Motor neuron (in vitro differentiated cells): ENCODE measurements at places on chromosomes 4 and X. TPM values are rescaled to one million over a fixed set of nuclear protein-coding genes. Genes with fewer than 3 reads are reported as not detected.

DNA sequence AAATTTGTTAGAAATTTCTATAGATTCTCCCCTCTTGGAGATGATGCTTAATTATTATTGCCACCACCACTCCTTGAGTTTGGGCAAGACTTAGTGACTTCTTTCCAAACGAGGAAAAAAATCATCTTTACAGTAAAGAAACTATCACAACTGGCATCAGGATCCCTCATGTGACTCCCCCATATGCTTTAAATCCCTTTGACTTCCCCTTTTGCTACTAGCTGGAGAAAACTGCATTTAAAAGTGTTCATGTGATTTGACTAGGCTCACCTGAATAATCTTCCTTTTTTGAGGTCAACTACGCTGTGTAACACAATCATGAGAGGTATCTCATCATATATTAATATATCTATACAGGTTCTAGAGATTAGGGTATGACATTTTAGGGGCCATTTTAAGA lies 30.3 kb upstream of the ENOX2 start:
- ATAC-seq, result no peak

GRCh38 chr4:1373892-1374705 lies 27.1 kb downstream of the UVSSA start:
- ATAC-seq, result no peak

- peak; percentile 74 for ATAC-seq
These were observed 69.9 kb downstream of the USP38 start for GRCh38 chr4:143254491-143255226.

- peak; percentile 19 for ATAC-seq
These were observed 55.0 kb upstream of the NKX1-1 start for GRCh38 chr4:1460967-1461868.

GRCh38 chr4:82585690-82586435 lies 24.1 kb upstream of the TMEM150C start:
- ATAC-seq, result no peak

DNA sequence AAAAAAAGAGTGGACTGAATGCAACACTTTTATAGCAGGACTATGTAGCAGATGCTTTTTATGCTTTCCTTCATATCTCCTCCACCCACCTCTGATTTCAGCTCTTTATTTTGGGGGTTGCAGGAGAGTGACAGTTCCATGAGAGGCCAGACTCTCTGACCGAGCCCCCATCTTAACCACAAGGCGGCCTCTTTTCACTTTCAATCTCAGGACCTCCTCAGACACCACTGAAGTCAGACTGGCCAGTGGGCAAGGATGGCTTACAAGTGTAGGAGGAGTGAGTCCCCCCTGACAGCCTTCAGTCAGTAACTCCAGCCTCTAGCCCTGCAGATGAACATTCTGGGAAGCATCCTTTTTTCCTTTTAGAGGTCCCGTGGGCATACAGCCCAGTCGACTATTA lies 140.8 kb downstream of the FRAS1 start:
- ATAC-seq, result no peak

DNA sequence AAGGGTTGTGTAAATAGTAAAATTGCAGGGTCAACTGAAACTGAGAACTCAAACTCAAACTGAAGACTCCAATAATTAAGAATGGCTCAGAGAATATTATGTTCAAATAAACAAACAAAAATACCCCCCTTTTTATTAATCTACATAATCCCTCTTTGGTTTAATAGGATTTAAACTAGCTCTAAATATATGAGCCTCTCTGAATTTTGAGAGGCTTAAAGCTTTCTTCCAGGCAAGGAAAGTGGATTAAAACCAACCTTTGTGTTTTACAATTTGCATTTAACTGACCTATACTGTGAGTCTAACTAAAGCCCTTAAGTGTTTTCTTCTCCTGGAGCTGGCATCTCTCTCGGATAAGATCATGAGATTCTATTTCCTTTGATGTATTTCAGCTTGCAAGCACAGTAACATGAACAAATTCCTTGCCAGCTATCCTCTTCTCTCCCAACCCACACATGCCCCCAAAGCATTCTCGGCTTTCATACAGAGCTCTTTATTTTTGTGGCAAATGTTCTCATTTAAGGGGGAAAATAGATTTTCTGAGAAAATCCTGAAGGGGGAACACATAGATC lies 1310.8 kb upstream of the AGA start:
- ATAC-seq, result no peak

DNA sequence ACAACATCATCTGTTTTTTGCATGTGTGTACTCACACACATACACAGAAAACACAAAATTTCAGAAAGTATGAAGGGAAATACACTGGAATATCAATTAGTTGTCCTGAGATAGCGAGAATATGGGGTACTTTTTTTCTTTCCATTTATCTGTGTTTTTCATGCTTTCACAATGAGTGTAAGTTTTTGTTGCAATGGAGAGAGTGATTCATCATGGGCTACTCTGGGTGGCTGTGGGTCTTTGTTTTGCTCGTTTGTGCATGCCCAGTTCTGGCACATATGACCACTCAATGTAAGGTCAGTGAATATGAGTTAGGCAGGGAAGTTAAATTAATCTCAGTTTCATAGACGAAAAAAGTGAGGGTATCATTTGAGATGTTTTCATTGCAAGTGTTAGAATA lies 26.9 kb downstream of the XK start:
- no peak for ATAC-seq

GRCh38 chr4:151403656-151404055 lies 5.3 kb upstream of the FHIP1A start:
- ATAC-seq, result no peak

DNA sequence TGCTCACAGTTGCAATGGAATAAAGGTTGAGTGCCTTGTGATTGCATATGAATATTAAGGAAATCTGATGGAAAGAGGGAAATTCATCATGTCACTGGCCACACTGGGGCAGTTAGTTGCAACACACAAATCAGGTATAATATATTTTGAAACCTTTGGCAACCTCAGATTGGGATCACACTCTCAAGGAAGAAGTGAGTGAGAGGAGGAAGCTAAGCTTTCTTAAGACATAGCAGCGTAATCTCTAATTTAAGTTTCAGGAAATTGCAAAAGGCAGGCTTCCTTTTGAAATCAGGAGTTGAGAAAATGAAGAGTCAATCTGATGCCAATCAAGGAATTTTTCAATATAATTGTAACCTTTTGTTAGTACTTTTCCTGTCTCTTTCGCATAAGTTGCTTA lies 12.3 kb upstream of the CLTRN start:
- ATAC-seq, result no peak

DNA sequence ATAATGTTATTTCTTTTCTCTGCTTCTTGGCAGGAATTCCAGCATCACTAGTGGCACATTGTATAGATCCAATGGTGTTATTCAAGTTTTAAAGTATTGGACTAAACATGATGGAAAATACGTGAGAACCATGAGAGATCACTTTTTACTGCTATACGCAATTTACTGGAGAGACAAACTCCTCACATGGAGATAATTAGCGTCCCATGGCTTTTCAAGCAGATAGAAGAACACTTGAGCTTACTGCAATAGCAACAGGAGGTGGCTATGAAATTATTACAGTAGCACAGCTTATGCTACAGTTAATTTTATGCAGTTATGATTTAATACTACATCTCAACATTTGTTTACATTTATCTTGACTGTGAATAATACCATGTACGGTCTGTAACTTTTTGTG lies 11.9 kb upstream of the TMEM185A start:
- no peak for ATAC-seq

- ATAC-seq, result no peak
These were observed 99.0 kb upstream of the QRFPR start for GRCh38 chr4:121479808-121480207.

- ATAC-seq, result no peak
These were observed 465.5 kb upstream of the CTSO start for GRCh38 chr4:156419080-156419685.

DNA sequence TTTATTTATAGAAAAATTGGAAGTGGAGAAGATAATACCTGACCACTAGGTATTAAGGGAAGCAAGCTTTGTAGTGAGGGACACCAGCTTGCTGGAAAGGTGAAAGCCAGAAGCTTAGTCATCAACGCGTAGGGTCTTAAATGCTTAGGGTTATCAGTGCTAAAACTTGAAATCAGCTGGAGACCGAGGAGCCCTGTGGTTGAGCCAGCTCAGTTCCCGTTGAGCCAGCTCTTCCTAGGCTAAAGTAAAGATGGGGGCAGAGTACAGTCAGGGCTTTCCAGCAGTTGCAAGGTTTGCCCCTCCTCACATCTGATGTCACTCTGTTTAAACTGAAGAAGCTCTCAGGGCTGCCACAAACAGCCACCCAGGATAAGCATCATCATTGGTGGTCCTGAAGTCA lies 240.7 kb downstream of the DCLK2 start:
- ATAC-seq, result no peak

DNA sequence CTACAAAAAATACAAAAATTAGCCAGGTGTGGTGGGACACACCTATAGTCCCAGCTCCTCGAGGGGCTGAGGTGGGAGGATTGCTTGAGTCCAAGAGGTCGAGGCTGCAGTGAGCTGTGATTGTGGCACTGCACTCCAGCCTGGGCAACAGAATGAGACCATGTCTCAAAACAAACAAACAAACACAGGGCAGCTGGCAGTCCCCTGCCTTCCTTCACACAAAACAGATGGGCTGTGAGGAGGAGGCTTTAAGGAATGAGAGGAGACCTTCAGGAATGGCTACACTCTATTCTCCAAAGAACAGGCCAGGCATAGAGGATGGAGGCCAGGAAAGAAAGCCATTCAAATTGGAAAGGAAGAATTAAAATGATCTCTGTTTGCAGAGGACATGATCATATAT lies 65.6 kb upstream of the MAML3 start:
- no peak for ATAC-seq

- no peak for ATAC-seq
These were observed 8.8 kb downstream of the PRDM8 start for GRCh38 chr4:80206111-80206510.

DNA sequence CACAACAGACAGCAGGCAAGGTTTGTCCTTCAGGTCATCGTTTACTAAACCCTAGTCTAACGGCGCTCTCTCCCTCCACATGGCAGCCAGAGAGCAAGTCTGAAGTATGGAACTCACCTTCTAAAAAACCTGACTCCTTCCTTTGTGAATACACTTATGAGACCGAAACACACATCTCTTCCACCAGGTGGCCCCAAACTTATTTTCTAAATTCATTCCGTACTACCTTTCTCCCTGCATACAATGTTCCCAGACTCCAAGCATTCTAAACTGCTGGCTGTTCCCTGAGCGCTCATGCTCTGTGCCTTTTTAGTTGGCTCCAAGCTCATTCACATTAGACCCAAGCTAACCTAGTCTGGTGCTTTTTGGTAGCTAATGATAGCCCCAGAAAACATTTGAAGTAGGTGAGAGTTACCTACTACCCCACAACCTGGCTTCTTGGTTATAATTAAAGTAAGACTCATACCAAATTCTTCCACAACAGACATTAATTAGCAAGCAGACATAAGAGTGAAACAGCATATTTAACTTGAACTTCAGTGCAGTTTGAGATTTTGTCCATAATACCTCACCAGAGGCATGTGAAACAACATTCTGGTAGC lies 67.6 kb upstream of the DCLK2 start:
- ATAC-seq, result peak; percentile 44

DNA sequence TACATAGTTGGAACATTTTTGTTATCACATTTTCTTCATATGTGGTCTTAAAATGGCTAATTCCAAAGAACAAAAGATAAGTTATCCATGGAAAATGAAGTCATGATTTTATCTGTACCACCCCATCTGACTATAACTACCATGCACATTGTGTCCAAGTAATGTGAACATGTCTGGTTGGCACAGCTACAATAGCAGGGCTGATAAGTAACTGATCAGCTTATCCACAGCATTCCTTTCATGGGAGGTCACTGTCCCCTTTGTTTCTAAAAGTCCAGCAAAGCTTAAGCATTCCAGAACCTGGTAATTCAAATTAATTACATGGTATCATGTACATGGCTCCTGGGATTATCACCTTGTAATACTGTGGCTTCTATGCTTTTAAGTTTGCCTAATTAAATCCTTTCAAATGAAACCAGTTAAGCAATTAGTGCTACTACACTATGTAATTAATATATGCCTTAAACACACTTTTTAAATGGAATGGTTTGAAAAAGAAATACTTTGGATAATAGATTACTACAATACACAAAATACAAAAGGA lies 21.1 kb upstream of the SORBS2 start:
- peak; percentile 24 for ATAC-seq

DNA sequence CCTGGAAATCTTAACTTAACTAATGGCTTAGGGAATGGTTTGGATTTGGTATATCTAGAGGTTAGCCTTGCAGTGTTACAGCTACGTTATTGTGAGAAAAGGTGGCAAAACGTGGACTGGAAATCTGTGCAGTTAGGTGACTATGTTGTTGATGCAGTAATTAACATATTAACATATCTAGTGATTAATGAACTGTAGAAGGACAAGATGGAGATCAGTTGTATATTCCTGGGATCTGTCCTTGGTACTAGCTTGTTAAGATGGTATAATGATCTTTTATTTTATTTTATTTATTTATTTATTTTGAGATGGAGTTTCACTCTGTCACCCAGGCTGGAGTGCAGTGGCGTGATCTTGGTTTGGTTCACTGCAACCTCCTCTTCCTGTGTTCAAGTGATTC lies 36.9 kb downstream of the GPAT3 start:
- no peak for ATAC-seq

DNA sequence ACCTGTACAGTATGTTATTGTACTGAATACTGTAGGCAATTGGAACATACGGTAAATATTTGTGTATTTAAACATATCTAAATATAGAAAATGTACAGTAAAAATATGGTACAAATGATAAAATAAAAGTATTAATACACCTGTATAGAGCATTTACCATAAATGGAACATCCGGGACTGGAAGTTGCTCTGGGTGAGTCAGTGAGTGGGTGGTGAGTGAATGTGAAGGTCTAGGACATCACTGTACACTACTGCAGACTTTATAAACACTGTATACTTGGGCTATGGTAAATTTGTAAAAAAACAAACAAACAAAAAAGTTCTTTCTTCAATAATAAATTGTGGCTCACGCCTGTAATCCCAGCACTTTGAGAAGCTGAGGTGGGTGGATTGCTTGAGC lies 52.4 kb upstream of the FHL1 start:
- ATAC-seq, result no peak

- no peak for ATAC-seq
These were observed 58.1 kb downstream of the NIPAL1 start for GRCh38 chr4:48074657-48075056.

- ATAC-seq, result peak; percentile 94
These were observed at the start of gene PDHA1 for GRCh38 chrX:19343535-19344408. TSS of gene PDHA1 (plus strand) at chrX:19343927. CDS start at chrX:19344038, 111 bp downstream.

- no peak for ATAC-seq
These were observed 181.2 kb downstream of the COX18 start for GRCh38 chr4:72888331-72888730.

ARL9 gene
- 0.15 and 0.43 TPM in 2 replicates for total RNA-seq

JCHAIN gene
- total RNA-seq, result not detected in 2 replicates

ZDHHC9 gene
- 19.6 and 20.4 TPM in 2 replicates for total RNA-seq

NEXMIF gene
- total RNA-seq, result 12.6 and 14.8 TPM in 2 replicates

TEX13C gene
- total RNA-seq, result 0.10 and 0.11 TPM in 2 replicates

SUPT20HL1 gene
- not detected in 2 replicates for total RNA-seq

NLRP2B gene
- 0.13 TPM in 1 of 2 replicates, not detected in the other for total RNA-seq

DGAT2L6 gene
- 0.09 TPM in 1 of 2 replicates, not detected in the other for total RNA-seq

DGKK gene
- total RNA-seq, result 0.05 TPM in 1 of 2 replicates, not detected in the other
